ENCODE measurements at places on chromosomes 7 and 10.

GRCh38 chr7:92697012-92697411 lies 106.8 kb upstream of the FAM133B start:
- DNase-seq = no peak

DNA sequence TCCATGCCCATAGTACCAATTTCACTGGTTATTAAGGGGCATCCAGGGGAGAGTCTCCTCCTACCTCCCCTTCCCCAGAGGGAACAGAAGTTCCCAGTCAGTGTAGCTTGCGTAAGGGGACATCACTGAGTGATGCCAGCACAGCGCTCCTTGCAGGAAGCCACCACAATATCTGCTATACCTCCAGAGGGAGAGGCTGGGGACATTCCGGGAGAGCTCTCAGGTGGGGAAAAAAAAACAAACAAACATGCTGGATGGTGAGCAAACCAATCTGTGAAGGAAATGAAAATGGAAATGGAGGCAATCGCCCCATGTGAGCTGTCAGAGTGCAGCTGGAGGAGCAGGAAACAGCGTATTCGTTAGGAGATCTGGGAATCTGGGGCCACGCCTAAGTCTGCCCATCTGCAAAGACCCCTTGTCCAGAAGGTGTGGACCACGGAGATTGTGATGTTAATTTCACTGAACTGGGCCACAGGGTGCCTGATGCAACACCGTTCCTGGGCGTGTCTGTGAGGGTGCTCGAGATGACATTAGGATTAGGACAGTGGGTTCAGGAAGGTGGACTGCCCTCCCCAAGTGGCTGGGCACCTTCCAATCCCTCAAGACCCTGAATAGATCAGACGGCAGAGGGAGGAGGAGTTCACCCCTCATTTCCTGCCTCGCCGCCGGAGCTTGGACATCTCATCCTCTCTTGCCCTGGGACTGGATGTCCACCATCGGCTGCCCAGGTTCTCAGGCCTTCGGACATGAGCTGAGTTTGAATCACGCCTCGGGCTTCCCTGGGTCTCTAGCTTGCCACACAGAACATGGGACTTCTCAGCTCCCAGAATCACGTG lies 30.5 kb downstream of the GNA12 start:
- no peak for DNase-seq

GRCh38 chr10:123568751-123569150 lies 97.4 kb upstream of the GPR26 start:
- DNase-seq = no peak

DNA sequence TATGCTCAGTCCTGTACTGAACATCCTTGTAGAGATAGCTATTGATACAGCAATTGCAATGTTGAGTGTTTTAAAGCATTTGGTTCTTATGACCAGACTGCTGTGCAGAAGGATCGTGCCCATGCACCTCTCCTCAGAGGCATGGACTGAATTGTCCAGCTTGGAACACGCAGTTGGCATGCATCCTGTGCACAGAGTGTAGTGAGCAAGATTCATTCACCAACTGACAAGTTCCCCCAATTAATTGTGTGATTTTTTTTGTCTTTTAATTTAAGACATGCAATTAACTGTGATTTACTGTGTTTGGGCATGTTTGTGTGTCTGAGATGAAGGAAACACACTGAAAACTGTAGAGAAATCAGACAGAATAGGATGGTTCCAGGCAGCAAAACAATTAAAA lies 323.7 kb downstream of the CDK14 start:
- no peak for DNase-seq

GRCh38 chr10:114663626-114664025 lies 5.6 kb upstream of the ABLIM1 start:
- no peak for DNase-seq

GRCh38 chr7:120229084-120229483 lies 43.9 kb upstream of the KCND2 start:
- DNase-seq = no peak

DNA sequence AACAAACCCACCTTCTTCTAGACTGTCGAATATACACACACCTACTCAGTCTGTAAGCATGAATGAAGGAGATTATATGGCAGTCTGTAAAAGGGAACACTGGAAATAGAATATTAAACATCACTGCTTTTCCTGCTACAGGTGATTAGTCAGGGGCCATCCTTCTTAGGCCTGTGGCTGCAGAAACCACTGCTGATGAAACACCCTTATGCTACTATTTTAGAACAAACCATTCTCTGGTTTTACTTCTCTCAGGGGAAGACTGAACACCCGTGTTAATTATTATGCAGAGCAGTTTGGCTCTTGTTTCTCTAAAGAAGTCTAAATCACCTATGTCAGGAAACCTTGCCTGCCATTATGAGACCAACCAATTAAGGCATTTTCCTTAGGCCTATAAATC lies 351.1 kb upstream of the KLF6 start:
- DNase-seq = no peak

- DNase-seq = no peak
These were observed 157.3 kb downstream of the CTTNBP2 start for GRCh38 chr7:117715784-117716445.

- no peak for DNase-seq
These were observed 751 bp upstream of the HYCC1 start for GRCh38 chr7:23014681-23015080.

DNA sequence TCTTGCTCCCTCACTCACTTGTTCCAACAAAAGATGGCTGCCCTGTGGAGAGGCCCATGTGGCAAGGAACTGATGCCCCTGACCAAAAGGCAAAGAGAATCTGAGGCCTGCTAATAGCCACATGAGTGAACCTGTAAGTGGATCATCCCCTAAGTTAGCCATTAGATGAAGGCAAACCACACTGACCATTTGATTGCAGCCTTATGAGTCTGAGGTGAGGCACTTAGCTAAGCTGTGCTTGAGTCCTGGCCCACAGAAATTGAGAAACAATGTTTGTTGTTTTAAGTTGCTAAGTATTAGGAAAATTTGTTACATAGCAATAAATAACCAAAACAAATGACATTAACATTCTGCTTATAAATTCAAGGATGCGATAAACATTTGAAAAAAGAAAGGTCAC lies 100.1 kb upstream of the BET1 start:
- no peak for DNase-seq

- no peak for DNase-seq
These were observed 126.3 kb downstream of the TAX1BP1 start for GRCh38 chr7:27866256-27866655.

DNA sequence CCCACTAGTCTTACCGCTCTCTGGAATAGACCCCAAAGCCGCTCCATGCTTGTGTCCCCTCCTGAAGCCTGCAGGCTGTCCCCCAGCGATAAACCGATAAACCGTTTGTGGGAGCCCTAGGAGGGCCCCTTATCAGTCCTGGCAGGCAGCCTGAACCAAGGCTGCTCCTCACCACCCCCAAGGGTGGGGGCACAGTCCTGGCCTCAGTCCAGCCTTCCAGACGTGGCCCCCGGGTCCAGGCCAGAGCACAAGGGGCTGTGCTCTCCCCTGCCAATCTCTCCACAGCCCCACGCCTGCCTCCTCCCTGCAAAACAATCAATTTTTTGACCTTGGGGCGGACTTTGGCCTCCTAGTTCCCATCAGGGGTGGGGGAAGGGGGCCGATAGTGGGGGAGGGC lies at the start of gene TFR2:
Gene TFR2, minus strand, starts transcription at position 90 of the 397 bp plus-strand sequence. Its CDS starts 43 bp downstream, at position 47.
- no peak for DNase-seq

- no peak for DNase-seq
These were observed 25.6 kb downstream of the ADCYAP1R1 start for GRCh38 chr7:31077484-31078362.

- DNase-seq = no peak
These were observed 761.0 kb upstream of the PHF14 start for GRCh38 chr7:10212649-10213048.
